ENCODE measurements at places on chromosomes 3 and 15.

DNA sequence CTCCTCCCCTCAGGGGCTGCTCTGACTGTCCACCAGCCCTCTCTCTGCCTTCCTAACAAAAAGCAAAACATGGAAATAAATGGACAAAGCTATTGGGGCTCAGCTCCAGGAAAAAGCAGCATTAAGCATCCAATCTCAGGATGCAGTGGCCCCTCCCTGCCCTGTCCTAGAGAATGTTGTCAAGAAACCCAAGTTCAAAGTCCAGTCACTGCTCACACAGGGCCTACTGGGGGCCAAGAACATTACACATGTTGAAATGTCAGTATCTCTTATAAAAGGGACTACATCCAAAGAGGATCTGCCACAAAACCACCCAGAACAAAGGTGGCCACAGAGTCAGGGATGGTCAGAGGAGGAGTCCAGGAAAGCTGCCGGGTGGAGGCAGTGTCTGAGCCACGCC, 7.6 kb upstream of the GRIP2 start:
- DNase-seq = no peak

DNA sequence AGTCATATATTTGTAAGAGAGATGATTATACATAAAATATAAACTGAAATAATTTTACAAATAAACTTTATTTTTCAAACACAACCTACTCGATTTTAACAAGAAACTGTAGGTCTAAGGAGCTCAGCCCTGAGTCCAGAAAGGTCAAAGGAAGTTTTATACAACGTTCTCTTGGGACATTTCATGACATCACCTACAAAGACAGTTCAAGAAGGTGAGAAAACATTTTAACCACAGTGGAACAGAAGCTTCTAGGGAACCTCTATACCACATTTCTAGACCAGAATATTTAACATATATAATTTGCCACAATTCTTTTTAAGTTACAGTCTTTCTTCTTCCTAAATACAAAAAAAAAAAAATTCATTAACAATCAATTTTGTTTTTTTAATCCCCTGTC, 40.1 kb downstream of the CBLB start:
- DNase-seq = no peak

DNA sequence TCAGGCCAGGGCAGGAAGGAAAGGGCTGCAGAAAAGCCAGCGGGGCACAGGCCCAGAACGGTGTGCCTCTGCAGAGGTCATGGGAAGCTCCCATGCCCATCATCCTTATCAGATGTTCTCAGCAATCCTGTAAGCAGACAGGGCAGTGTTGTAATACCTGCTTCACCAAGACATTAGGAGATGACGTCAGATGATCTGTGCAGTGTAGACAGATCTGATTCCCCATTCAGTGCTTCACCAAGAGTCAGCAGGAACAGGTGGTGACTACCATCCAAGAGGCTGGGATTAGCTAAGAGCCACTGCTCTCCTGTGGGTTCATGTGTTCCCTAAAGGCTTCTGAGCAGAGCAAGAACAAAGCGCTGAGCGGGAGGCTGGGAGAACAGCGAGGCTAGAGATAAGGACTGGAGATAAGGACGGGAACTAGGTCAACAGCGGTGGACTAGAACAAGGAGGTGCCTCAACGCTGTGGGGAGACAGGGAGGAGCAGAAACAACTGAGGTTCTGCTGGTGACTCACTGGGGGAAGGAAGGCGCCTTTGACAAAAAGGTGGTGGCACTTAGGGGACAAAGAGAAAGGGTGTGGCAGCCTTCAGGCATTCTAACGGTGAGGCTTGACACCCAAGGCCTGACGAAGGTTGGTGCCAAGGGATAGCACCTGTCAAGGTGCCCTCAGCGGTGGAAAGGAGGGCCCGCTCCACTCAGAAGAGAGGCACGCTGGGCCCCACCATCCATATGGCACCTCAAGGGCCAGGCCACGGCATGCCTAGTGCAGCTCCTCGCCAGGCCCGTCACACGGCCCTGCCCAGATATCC, 28.4 kb downstream of the CCDC12 start:
- DNase-seq = no peak

- DNase-seq = no peak
These were observed 126.8 kb upstream of the ABI3BP start for GRCh38 chr3:101120039-101120438.

DNA sequence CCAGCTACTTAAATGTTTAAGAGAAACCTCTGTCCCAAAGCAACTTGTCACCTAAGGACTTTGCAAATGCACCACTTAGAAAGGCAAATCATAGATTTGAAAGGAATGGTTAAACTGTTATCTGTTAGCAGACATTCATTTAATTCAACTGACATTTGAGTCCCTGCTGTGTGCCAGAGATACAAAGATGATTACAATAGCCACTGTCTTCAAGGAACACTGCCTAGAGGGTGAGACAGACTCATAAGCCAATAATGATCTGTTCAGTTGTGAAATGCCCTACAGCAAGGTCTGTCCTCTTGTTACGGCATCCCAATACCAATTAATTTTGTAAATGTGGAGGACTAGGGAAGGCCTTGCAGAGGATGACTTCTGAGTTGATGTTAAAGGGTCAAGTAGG, 113.1 kb downstream of the ATG7 start:
- DNase-seq = no peak

DNA sequence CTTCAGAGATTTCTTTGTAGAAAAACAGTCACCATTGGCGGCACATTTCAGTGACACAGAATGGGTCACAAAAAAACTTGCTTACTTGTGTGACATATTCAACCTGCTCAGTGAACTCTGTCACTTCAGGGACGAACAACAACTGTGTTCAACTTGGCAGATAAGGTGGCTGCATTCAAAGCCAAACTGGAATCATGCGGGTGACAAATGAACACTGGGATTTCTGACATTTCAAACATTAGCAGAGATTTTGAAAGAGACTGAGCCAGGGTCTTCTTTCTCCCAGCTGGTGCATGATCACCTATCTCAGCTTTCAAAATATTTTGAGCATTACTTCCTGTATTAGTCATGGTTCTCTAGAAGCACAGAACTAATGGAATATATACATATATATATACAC, 1.9 kb upstream of the EID1 start:
- DNase-seq = no peak

DNA sequence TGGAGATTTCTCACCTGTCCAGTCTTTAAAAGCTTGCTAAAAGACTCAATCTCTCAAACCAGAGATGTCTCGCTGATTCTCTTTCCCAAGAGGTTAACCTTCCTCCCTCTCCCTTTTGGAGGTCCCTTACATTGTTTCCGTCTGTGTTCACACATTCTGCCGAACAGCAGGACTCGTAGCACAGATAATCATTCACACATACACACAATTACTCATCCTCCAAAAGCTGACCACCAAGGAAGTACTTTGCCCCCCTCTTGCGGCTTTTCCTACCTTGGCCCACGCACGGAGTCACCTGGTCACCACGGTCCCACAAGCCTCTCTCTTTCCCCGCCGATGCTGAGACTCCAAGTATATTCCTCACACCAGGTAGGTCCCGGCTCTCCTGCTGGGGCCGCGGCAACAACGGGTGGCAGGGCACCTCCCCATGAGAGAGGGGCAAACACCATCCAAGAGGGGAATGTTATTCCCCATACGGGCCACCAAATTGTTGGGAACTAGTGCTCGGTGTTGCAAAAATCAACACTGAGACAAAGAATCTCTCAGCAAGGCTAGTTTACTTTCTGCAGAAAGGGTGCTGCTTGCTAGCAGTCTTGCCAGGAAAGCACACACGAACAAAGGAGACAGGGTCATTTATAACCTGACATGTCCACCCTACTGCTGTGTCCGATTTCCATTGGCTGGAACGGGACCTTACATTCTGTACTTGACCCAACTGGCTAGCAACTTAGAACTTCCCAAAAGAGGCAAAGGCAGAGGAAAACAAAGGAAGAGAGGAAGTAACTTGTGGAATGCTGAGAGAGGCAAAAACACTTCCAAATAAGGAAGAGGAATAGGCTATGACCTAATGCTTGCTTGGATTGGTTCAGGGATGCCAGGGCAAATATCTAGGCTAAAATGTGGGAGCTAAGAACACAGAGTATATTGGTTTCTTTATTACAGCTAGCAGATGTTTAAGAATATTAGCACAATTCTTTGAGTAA, 102.1 kb upstream of the NECTIN3 start:
- no peak for DNase-seq

- DNase-seq = no peak
These were observed 54.1 kb downstream of the LEO1 start for GRCh38 chr15:51917493-51917892.

DNA sequence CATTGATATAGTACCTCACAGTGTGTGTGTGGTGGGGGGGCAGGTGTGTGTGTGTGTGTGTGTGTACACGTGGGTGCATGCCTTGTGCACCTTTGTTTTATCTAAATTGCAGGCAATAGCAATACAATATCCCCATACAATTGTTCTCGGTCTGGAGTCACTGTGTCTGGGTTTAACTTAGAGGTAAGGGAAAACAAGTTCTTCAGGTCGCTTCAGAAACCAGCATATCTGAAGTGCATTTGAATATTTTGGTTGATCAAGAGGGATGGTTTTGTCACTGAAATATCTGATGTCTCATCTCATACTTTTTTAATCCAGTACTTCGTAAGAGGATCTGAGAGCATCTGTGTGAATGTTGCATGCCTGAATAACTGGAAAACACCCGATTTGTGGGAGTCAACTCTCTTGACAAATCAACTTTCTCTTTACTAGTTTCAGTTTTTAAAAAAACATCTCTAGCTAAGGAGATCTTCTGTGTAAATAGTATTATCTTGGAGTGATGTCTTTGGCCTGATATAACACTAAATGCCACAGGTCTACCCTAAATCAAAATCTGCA, 206.8 kb upstream of the NR2F2 start:
- DNase-seq = no peak

DNA sequence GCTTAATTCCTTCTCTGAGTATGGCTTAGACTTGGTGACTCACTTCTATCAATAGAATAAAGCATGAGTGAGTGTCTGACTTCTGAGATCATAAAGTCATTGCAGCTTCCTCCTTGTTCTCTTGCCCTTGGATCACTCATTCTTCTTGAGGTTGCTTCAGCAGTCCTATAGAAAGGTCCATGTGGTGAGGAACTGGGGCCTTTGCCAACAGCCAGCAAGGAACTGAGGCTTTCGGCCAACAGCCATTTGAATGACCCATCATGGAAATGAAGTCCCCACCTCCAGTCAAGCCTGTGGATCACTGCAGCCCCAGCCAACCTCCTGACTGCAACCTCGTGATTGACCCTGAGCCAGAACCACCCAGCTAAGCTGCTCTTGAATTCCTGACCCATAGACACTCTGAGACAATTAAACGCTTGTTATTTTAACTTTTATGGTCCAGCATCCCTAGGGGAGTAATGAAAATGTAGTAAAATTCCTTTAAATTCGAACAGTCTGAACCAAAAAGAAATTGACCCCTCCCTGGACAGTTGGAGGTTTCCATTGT, 84.5 kb downstream of the WDR76 start:
- DNase-seq = no peak

Measured in NCI-H1105 (cell line).